ENCODE measurements at places on chromosomes 4 and X.

- no peaks in the 10 kb centered on the region for H3K4me1 ChIP-seq
- no peaks in the 10 kb centered on the region for H3K36me3 ChIP-seq
- no peak overlapping the region for H3K4me3 ChIP-seq
- H3K27ac ChIP-seq = no peak overlapping the region
- no peaks in the 10 kb centered on the region for H3K27me3 ChIP-seq
- no peak for DNase-seq
These were observed 51.4 kb downstream of the NPY5R start for GRCh38 chr4:163395055-163395454.

DNA sequence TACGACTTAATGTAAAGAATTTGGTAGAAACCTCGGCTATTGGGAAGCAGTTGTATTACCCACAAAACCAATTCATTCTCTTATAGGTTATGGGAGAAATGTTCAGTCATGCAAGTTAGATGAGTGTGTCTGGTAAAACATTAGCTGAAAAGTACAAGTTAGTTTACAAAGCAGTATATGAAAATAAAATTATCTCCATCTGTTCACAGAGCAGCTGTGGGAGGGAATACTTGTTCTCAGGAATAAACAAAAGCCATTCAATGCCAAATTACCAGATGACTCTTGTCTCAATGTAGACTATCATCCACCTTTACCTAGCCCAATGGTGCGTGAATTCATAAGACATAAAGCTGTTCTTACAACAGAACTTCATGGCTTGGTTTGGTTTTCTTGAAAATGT, 28.6 kb downstream of the STAP1 start:
- DNase-seq = no peak
- H3K27me3 ChIP-seq = no peaks in the 10 kb centered on the region
- peaks cover 29% of the 10 kb centered on the region for H3K36me3 ChIP-seq

DNA sequence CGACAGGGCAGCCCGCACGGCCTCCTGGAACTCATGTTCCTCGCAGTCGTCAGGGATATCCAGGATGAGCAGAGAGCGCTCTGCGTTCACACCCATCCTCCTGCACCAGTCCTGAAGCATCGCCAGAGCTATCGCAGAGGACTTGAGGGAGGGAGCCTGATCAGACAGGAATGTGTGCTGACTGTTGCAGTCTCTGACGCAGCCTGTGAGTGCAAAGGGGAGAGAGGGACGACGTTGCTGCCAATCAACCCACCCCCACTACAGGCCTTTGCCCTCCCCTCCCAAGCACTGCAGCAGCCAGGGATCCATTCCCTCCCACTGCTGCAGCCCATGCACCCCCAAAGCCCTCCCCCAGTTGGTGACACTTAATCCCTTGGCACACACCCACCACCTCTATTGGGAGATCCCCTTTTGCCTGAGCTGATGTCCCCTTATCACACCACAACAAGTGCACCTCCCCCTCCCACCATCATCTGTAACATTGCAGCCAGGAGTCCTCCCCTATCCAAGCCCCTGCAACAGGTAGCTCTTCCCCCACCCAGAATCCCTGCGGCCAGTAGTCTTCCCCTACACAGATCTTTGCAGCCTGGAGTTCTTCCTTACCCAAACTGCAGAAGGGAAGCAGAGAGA, 897 bp downstream of the PNMA6F start:
- no peaks in the 10 kb centered on the region for H3K36me3 ChIP-seq
- DNase-seq = no peak
- no peak overlapping the region for H3K4me3 ChIP-seq
- no peak overlapping the region for H3K27ac ChIP-seq
- H3K4me1 ChIP-seq = peaks cover 6% of the 10 kb centered on the region
- H3K27me3 ChIP-seq = peaks cover 21% of the 10 kb centered on the region

DNA sequence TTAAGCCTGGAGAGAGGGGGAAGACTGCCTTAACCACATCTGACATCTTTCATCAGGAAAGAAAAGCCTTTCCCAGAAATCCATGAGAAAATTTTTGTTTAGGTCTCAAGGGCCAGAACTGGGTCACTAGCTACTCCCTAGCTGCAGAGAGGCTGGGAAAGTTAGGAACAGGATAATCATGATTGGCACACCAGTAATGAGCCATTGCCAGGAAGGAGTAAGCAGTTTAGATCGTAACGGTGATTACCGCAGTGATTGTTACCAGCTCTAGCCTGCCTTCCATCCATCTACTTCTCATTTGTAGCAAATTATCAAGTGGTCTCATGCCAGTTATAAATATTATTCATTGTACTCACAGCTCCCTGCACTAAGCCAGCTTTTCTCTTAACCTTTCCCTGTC, 22.7 kb upstream of the STX18 start:
- no peaks in the 10 kb centered on the region for H3K36me3 ChIP-seq
- no peak for DNase-seq
- H3K27me3 ChIP-seq = no peaks in the 10 kb centered on the region
- H3K4me1 ChIP-seq = no peaks in the 10 kb centered on the region

DNA sequence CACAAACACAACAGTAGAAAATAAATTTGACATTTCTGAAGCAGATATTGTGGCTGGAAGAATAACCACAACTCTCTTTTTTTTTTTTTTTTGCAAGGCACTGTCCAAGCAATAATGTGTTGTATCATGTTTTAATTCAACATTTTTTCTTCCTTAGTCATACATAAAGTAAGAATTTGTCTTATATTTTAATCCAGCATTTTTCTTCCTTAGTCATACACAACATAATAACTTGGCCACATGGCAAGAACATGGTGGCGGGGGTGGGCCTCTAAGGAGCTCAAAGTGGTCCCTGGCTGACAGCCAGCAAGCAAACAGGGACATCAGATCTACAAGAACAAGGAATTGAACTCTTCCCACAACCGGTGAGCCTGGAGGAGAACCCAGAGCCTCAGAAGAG, 20.2 kb downstream of the FBXW7 start:
- no peaks in the 10 kb centered on the region for H3K27me3 ChIP-seq
- no peak overlapping the region for H3K4me3 ChIP-seq
- H3K36me3 ChIP-seq = peaks cover 25% of the 10 kb centered on the region
- peak overlapping the region; percentile 76 for H3K27ac ChIP-seq

GRCh38 chr4:8940792-8941491, 69.3 kb upstream of the HMX1 start:
- DNase-seq = no peak
- H3K27me3 ChIP-seq = no peaks in the 10 kb centered on the region
- H3K27ac ChIP-seq = no peak overlapping the region
- H3K36me3 ChIP-seq = no peaks in the 10 kb centered on the region

Data from activated naive CD4-positive, alpha-beta T cell treated with anti-CD3 and anti-CD28 coated beads, Interleukin-2, amount 10 ng/mL, durations not matched to agents 7 days and 5 days (primary cell).